Cortex of kidney (tissue), 1 donor: ENCODE measurements at places on chromosomes 5 and 9.

GRCh38 chr9:69380811-69381210 lies 55.8 kb downstream of the ENTREP1 start:
- no peak for DNase-seq

DNA sequence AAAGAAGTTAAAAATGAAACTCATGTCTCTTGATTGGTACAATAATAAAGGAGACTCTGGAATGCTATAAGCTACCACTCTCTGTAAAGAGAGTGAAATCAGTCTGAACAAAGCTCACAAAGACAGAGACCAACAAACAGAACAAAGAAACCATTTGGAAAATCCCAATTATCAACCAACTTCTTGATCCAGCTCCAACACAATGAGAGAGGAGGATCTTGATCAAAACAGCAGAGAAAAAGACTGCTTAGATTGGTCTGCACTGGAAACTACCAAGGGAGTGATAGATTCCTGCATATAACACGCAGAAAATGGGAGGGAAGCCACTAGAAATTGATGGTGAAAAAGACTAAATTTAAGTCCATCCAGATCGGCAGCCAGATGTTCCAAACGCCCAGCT lies 23.1 kb upstream of the RNF38 start:
- DNase-seq, result no peak

DNA sequence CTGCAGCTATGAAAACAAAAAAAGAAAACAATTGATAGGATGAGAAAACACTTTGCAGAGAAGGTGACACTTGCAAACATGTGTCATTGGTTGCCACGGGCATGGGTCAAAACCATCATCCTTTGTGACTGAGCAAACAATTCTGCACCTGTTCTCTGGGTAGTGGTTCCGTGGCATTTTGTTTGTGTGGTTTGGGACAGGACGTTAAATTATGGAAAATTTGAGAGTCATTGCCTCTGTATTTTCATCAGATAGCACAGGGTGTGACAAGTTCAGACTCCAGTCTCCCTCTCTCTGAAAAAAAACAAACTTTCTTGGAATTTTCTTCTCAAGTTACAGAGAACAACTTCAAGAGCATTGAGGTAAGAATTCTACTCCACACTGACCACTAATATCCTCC lies 113.4 kb upstream of the HMHB1 start:
- DNase-seq, result no peak

GRCh38 chr9:97039514-97039860 lies 545 bp upstream of the CTSV start:
- DNase-seq, result no peak

- DNase-seq, result no peak
These were observed 1048.1 kb upstream of the ACO1 start for GRCh38 chr9:31336386-31336785.
